ENCODE measurements at places on chromosomes 3 and 15.
A peak's percentile ranks its signal among the peaks of the same experiment; 100 is the strongest.

GRCh38 chr3:190192739-190193138 lies 72.0 kb upstream of the P3H2 start:
- no peak overlapping the region for H3K27ac ChIP-seq
- H3K4me3 ChIP-seq = no peak overlapping the region
- DNase-seq = no peak
- H3K27me3 ChIP-seq = peaks cover 8% of the 10 kb centered on the region
- no peaks in the 10 kb centered on the region for H3K36me3 ChIP-seq

DNA sequence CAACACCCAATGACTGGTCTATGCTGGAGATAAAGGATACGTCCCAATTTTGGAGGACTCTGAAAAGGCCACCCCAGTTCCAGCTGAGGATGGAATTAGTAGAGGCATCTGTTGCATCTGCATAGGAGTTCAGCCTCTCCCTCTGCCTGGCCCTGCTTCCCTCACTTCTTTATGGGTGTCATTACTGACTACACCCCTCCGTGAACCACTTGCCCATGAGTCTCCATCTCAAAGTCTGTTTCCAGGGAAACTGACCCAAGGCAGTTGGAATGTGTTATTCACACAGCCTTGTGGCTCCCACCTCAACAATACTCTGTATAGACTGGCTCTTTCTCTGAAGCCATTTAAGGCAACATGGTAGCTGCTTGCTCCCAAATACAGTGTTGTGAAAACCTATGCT lies 21.4 kb upstream of the PCOLCE2 start:
- no peaks in the 10 kb centered on the region for H3K36me3 ChIP-seq
- H3K4me3 ChIP-seq = no peak overlapping the region

DNA sequence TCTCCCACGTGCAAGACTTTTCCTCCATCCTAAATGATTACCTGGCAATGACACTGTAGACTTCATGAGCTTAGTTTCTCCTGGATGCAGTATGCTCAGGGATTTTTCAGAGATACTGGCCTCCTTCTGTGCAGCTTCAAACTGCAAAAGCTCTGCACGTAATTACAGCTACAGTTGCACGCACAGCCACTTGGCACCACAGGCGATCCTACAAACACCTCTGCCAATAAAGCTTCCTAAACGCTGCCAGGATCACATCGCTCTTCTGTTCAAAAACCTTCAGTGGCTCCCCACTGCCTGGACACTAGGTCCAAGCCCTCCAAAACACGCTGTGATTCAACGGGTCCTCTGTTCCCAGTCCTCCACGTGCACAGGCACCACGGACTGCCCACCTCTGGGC lies 49.5 kb downstream of the NUP210 start:
- no peak overlapping the region for H3K4me3 ChIP-seq
- no peaks in the 10 kb centered on the region for H3K27me3 ChIP-seq
- no peak for DNase-seq
- H3K36me3 ChIP-seq = peaks cover 27% of the 10 kb centered on the region
- H3K27ac ChIP-seq = peak overlapping the region; percentile 53

GRCh38 chr3:30440880-30441279 lies 165.5 kb upstream of the TGFBR2 start:
- H3K27me3 ChIP-seq = no peaks in the 10 kb centered on the region
- no peak overlapping the region for H3K4me3 ChIP-seq
- H3K36me3 ChIP-seq = no peaks in the 10 kb centered on the region
- H3K27ac ChIP-seq = no peak overlapping the region
- no peak for DNase-seq
- peaks cover 15% of the 10 kb centered on the region for H3K4me1 ChIP-seq

DNA sequence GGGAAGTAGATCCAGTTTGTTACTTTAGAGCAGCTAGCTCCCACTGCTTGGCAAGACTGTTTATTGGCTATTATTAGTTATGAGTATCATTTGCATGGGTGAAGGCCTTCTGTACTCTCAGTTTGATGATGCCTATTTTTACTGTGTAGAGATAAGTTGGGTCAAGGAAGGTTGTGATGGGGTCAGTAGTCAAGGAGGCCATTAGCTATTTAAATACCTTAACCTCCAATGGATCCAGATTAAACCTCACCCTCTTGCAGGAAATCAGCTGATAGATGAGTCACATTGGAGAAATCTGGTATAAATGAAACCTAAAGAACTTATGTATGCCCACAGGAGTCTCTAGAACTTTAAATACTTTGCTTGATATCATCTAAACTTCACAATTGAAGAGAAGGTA lies 45.0 kb downstream of the THBS1 start:
- no peak overlapping the region for H3K4me3 ChIP-seq
- DNase-seq = no peak
- H3K27me3 ChIP-seq = no peaks in the 10 kb centered on the region
- peak overlapping the region; percentile 95 for H3K27ac ChIP-seq
- H3K4me1 ChIP-seq = peaks cover 87% of the 10 kb centered on the region

DNA sequence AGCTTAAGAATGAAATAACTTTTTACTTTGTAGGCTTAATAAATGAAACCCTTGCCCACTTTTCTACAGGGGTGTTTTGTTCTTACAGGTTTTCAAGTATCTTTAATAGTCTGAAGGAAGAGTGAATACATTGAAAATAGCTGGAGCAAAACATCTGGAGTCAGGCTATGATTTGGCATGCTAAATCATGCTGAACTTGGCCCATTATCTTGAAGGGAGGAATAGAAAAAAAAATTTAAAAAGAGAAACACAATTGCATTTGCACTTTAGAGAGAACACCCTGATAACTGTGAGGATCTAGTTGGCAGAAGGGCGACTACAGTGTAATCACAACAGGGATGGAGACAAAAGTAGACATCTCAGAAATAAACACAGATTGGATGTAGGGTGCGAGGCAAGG lies 1.8 kb upstream of the IQGAP1 start:
- DNase-seq = no peak
- H3K4me1 ChIP-seq = peaks cover 34% of the 10 kb centered on the region
- H3K36me3 ChIP-seq = peaks cover 26% of the 10 kb centered on the region
- H3K27ac ChIP-seq = peak overlapping the region; percentile 18
- no peaks in the 10 kb centered on the region for H3K27me3 ChIP-seq

GRCh38 chr3:56869157-56869889 lies 67.6 kb upstream of the ARHGEF3 start:
- H3K4me3 ChIP-seq = peak overlapping the region; percentile 64
- peaks cover 77% of the 10 kb centered on the region for H3K4me1 ChIP-seq
- DNase-seq = no peak
- no peaks in the 10 kb centered on the region for H3K27me3 ChIP-seq
- H3K36me3 ChIP-seq = no peaks in the 10 kb centered on the region
- peak overlapping the region; percentile 90 for H3K27ac ChIP-seq

DNA sequence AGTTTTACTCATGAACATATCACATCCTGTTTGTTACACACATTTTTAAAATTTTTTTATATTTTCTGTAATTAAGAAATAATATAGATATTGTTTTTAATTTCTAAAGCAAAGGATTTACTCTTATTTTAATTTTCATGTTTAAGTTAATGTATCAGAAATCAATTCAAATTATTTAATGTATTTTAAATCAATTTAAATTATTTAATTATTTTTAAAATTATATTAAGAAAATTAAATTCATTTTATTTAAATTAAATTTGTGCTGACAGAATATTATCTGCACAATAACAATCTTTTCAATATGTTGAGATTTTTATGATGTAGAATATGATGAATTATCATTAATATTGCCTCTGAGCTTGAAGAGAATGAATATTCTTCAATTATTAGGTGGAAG lies 681.2 kb upstream of the ALCAM start:
- H3K36me3 ChIP-seq = no peaks in the 10 kb centered on the region
- no peaks in the 10 kb centered on the region for H3K4me1 ChIP-seq
- no peaks in the 10 kb centered on the region for H3K27me3 ChIP-seq
- H3K4me3 ChIP-seq = no peak overlapping the region
- DNase-seq = no peak

DNA sequence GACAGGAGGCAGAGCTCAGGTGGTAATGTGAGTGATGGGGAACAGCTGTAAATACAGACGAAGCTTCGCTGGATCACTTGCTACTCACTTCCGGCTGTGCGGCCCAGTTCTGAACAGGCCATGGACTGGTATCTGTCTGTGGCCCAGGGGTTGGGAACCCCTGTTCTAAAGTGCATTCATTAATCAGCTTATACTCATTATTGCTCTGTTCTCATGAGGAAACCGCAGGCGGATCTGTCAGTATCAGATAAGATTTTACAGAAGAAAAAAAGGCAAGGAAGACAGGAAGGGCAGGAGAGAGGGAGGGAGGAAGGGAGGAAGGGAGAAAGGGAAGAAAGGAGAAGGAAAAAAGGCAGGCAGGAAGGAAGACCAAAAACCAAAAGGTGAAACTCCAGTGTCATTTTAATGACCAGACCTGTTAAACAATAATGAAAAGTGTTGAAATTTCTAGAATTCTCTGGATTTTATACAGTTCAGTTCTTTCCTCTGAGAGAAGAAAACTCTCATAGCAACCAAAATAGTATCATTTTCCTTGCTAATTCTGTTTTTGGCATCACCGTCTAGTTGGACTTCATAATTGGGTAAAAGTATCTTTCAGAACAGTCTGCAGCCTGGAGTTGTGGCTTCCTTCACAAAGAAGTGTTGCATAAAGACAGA lies 128.0 kb upstream of the PROK2 start:
- peaks cover 11% of the 10 kb centered on the region for H3K27me3 ChIP-seq
- no peak overlapping the region for H3K4me3 ChIP-seq
- DNase-seq = no peak

DNA sequence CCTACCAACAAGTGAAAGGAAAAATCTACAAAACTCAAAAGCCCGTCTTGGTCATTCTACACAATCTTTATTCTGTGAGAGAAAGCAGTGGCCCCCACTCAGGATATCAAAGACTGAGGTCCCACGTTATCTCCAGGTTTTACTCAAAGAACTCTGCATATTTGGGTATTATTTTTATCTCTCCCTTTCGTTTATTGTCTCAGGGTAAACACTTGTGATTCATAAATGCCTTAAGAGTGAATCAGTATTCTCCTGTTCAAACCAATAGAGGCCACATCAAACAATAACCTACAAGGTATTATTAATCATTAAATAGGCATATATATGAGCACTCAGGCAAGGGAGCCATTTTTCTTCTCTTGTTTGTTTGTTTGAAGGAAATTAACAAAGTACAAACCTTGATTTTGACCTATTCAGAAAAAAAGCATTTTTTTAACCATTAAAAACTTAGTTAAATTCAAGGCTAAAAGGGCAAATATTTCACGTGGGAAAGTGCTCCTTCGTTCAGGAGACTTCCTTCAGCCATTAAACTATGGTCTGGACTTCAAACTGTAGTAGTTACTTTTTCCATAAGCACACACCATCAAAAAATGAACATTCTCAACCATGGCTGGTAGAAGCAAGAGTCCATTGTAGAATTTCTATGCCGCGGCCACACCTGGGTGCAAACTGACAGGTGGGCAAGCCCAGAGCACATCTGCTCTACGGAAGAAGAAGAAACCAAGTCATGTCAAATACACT lies 13.9 kb upstream of the HES1 start:
- no peaks in the 10 kb centered on the region for H3K4me1 ChIP-seq
- H3K27ac ChIP-seq = no peak overlapping the region
- DNase-seq = no peak

DNA sequence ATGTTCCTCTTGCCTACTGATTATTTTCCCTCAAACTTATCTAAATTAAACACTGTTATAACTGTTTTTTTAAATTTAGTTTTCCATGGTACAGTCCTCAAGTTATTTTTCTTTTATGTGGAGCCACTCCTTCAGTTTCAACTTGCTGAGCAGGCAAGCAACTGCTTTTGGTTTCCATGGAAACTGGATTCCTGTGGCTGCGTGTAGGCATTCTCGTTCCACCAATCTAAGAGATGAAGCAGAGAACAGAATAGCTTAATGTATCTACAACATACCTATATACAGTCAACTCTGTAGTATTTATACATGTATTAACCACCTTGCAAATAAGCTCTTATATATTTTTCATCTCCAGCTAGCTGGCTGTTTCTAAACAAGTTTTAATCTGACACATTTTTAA lies 25.8 kb upstream of the ANXA2 start:
- DNase-seq = no peak
- peaks cover 20% of the 10 kb centered on the region for H3K4me1 ChIP-seq
- no peaks in the 10 kb centered on the region for H3K27me3 ChIP-seq
- H3K4me3 ChIP-seq = no peak overlapping the region
- peaks cover 68% of the 10 kb centered on the region for H3K36me3 ChIP-seq

- H3K4me3 ChIP-seq = no peak overlapping the region
- H3K4me1 ChIP-seq = no peaks in the 10 kb centered on the region
- no peak overlapping the region for H3K27ac ChIP-seq
- no peaks in the 10 kb centered on the region for H3K36me3 ChIP-seq
- DNase-seq = no peak
These were observed 160.6 kb upstream of the ARHGEF26 start for GRCh38 chr3:153960458-153961074.

DNA sequence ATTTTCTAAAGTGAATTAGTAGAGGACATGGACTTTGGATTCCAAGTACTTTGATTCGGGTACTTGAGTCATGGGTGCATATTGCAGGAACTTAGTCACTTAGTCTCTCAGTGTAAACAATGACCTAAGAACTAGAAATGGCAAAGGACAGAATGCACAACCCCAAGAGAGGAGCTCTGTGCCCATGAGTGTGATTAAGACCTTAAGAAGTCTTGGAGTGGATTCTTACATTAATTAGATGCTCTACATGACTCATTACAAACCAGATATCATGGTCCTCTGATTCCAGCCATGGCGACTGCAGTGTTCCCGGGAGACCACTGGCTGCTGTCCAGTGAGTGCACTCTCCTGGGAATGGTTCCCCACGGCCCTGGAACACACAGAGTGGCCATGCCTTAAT lies 251.5 kb downstream of the GABRG3 start:
- no peak overlapping the region for H3K4me3 ChIP-seq
- H3K27ac ChIP-seq = no peak overlapping the region
- DNase-seq = no peak
- H3K4me1 ChIP-seq = no peaks in the 10 kb centered on the region
- H3K27me3 ChIP-seq = no peaks in the 10 kb centered on the region
- H3K36me3 ChIP-seq = no peaks in the 10 kb centered on the region

DNA sequence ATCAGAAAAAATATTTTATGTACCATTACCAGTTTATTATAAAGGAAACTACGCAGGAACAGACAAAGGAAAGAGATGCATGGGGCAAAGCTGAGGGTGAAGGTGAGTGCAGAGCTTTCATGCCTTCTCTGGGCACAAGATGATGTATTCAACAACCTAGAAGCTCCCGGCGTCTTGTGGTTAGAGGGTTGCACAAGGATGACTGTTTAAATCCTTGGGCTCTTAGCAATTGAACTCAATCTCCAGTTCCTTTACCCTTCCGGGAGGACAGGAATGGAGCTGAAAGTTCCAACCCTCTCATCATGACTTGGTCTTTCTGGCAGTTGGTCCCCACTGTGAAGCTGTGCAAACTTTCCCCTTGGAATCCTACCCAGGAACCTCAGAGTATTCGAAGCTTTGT lies 542.0 kb downstream of the EPHA3 start:
- no peak overlapping the region for H3K27ac ChIP-seq
- no peaks in the 10 kb centered on the region for H3K4me1 ChIP-seq
- H3K27me3 ChIP-seq = no peaks in the 10 kb centered on the region

DNA sequence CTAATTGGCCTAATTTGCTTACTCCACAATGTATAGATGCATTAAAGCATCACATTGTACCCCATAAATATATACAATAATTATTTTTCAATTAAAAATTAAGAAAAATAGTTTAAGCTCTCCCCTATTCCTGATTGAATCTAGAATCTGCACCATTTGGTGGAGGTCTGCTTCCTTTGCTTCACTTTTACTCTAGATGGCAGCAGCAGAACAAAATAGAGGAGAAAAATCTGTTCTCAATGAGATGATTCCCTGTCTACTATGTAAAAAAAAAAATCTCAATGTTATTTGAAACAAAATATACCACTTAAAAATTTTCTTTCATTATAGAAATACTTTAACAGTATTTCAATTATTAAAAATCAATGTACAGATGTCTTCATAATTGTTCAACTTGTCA lies 109.6 kb upstream of the FXR1 start:
- DNase-seq = no peak
- H3K27ac ChIP-seq = no peak overlapping the region
- no peaks in the 10 kb centered on the region for H3K4me1 ChIP-seq
- H3K36me3 ChIP-seq = no peaks in the 10 kb centered on the region
